ENCODE measurements at places on chromosomes 11 and 22.

DNA sequence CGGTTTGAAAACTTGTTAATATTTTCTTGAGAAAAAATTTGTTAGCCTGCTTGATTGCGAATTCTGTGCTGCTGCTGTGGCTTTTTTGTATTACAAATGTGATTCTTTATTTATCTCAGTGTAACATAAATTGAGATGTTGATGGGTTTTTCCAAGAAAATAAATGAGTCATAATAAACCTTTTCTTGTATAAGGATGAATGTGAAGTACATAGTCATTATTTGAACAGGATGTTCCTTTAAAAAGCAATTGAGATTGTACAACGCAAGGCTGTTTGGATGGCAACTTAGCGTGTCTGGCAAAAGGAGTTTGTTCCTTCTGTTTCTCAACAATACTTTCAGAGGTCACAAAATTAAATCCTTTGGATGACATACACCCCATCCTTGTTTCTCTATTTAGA, 24.6 kb upstream of the CARD18 start:
- no peak for DNase-seq

DNA sequence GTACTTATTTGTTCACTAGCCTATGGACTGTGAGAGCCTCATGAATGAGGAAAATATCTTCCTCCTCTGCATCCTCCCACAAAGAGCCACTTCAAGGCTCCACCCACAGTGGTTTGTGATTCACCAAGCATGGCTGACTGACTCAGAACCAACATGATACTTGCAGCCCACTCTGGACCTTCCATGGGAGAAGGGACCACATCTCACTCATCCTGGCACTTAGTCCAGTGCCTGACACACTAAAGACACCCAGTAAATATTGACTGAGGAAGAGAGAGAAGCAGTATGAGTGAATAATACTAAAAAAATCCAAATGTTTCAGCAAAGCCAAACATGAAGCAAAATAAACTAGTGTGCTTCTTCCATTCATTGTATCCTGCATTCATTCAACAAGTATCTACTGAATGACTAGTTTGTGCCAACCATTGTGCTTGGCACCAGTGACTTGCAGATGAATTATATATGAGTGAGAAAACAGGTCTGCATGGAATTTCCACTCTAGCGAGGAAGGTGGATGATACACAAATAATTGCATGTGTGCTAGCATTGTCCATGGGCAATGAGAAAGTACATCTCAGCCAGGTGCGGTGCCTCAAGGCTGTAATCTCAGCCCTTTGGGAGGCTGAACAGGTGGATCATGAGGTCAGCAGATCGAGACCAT, 54.9 kb upstream of the BLID start:
- DNase-seq: no peak

DNA sequence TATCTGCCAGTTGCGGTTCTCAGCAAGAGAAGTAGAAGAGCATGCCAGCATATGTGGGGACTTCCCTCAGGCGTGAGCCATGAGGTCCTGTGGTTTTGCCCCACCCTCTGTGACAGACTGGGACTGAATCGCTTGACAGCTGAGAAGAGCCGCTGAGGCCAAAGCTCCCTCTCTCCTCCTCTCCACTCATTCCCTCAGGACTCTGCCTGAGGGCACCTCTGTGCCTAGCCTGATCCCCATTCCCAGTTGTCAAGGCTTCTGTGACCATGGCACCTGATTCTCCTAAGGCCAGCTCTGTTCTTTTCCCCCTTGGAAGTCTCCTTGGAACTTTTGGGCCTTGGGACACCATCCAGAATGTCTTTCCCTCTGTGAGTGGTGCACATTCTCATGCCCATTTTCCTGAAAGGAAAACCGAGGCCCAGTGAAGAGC, 27.0 kb downstream of the ART5 start:
- DNase-seq: peak; percentile 48

DNA sequence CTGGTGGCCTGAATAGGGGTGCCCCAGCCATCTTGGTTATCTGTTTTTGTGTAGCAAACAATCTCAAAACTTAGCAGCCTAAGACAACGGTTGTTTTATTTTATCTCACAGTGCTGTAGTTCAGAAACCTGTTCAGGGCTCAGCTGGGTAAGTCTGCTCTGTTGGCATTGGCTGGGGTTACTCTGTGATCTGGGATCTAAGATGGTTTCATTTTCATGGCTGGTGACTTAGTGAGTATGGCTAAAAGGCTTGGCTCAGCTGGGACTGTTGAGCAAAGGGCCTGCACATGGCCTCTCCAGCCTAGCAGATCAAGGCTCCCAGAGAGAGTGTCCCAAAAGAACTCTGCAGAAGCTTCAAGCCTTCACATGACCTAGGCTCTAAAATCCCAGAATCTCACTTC, 60.8 kb upstream of the POU2AF1 start:
- DNase-seq: no peak

DNA sequence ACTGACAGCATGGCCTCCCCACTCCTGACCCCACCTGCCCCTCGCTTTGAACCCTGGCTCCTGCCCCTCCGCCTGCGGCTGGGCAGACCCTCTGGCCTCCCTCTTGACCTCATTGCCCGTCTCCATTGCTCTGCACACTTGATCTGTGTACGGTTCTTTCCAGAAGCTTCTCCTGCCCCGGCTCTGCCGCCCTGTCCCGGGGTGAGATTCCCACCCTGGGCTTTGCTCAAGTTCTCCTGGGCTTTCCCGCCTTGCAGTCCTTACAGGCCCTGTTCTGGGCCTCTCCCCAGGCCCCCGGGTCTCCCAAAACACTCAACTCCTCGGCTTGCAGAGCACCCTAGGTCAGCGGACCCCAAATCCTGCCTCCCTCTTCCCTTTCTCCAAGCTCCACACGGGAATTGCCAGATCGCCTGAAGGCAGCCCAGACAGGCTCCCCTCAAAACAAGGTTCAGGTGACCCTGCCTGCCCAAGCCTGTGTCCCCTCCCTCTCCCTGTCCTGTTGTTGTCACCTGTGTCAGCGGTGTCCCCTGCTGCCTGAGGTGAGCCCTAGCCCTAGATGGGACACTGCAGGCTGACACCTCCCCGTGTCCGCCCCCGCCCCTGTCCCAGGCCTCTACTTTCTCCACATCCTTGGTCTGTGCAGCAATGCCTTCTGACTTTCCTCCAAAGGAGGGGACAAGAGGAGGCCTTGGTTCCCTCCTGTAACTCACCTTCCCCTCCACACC, 1.5 kb downstream of the GAL start:
- DNase-seq: no peak

- no peak for DNase-seq
These were observed 26.2 kb downstream of the TRIM66 start for GRCh38 chr11:8656291-8656690.

- DNase-seq: peak; percentile 91
These were observed 25.9 kb upstream of the ATXN10 start for GRCh38 chr22:45645526-45646414.

DNA sequence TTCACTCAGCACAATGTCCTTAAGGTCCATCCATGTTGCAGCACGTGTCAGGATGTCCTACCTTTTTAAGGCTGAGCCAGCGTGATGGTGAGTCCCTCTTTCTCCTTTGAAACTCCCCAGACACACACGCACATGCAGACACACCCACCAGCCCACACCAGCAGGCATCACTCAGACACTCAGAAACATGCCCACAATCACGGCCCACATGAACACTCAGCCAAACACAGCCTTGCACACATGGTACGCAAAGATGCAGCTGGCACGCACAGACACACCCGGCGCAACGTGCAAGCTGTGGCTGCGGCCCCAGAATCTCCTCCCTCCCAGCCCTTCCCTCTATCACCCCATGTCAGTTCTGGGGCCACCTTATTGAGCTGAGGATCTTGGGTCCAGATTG, 8.0 kb downstream of the FADS3 start:
- no peak for DNase-seq

- DNase-seq: no peak
These were observed 4.7 kb upstream of the TSSC4 start for GRCh38 chr11:2395856-2396255.

GRCh38 chr22:26450453-26451185, 21.6 kb downstream of the ASPHD2 start:
- DNase-seq: no peak

- DNase-seq: peak; percentile 34
These were observed at the start of gene APOL3 for GRCh38 chr22:36160499-36160942. APOL3 (minus strand) TSS chr22:36160755; CDS start chr22:36149055, 11,700 bp downstream.

DNA sequence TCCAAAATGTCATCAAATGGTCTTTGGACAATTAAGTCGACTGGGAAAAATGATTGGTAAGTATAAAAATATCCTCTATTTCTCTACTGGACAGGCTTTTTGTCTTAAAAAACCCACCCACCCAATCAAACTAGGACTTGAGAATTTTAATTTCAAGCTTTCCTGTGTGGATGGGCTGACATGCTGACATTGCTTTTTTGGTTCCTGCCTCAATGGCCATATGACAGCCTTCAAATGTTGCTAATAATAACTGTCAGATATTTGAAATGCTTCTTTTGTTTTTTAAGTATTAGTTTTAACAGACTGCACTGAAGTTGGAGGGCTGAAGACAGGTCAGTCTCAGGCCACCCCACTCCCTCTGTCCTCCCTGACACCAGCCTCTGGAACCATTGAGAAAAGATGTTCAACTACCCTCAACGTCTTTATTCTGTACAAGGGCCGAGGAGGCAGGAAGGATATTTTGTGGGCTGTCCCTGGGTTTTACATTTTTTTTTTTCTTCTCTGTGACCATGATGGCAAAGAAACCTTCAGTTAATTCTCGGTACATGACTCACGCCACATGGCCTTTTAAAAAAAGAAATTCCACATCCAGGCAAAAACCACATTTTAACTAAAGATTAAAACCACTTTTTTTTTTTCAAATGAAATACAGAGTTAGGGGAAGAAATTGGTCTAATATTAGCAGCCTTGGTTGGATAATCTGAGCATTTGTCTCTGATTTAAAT, 130.4 kb downstream of the SLC1A2 start:
- no peak for DNase-seq

DNA sequence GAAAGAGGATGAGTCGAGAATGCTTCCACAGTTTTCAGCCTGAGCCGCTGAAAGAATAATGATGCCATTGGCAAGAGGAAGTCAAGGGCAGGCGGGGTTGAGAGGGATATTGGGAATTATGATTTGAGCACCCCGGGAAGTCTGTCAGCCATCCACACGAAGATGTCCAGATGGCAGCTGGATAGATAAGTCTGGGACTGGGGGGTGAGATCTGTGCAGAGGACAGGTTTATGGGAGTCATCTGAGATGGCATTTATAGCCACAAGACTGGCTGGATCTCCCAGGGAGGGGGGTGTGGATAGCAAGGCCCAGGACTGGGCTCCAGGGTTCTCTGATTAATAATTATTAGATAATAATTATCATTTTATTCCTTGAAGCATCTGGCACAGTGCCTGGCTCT, 5.1 kb upstream of the STIP1 start:
- DNase-seq: no peak

Measured in GM10248 (cell line).